ENCODE measurements at places on chromosomes 11 and 22.

GRCh38 chr11:14522245-14522644, 2.1 kb upstream of the PSMA1 start:
- no peak for DNase-seq

DNA sequence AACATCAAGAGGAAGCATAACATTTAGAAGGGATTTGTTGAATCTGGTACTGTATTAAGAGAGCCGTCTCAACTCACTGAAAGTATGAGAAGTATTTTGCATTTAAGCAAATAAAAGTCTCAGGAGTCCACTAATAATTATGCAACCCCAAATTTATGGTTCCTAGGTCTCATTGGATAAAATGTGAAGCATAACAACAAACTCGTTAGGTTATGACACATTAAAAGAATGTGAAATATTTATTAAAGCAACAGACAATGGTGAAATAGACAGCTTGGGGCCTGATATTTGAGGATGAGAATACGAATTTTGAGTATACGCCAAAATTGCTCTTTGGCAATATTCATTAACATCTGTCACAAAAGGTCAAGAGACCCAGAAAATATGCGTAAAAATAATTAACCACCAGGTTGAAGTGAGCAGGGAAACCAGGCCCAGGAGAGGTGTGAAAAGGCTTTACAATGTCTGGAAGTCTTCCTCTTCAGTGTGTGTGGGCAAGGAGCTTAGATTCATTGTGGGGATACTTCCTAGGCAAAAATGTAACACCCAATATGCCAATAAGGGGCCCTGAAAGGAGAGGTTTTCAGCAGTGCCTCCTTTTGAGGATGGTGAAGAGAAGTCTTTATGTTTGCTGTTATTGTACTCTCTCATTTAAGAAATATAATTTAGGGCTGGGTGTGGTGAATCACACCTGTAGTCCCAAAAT, 89.2 kb downstream of the FDX1 start:
- DNase-seq, result no peak

DNA sequence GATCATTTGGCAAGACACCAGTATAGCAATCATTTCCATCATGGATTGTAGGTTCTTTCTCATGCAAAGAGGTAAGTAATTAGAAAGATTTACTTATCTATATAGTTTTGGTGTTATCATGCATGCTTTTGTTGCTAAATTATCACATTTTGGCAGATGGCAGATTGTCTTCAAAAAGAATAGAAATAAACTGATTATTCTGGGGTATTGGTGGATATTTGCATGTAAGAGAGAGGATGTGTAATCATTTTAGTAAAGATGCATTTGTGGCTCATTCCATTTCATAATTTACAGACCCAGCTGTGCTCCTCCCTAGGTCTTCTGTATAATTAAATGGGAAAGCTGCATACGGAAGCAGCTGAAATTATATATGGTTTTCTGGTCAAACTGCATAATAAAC, 875.7 kb upstream of the ANO3 start:
- DNase-seq, result no peak

- DNase-seq, result peak; percentile 9
Measured at GRCh38 chr11:121892131-121892681, 223.8 kb downstream of the BLID start.

GRCh38 chr22:39267974-39268373, 23.2 kb upstream of the PDGFB start:
- DNase-seq, result no peak

DNA sequence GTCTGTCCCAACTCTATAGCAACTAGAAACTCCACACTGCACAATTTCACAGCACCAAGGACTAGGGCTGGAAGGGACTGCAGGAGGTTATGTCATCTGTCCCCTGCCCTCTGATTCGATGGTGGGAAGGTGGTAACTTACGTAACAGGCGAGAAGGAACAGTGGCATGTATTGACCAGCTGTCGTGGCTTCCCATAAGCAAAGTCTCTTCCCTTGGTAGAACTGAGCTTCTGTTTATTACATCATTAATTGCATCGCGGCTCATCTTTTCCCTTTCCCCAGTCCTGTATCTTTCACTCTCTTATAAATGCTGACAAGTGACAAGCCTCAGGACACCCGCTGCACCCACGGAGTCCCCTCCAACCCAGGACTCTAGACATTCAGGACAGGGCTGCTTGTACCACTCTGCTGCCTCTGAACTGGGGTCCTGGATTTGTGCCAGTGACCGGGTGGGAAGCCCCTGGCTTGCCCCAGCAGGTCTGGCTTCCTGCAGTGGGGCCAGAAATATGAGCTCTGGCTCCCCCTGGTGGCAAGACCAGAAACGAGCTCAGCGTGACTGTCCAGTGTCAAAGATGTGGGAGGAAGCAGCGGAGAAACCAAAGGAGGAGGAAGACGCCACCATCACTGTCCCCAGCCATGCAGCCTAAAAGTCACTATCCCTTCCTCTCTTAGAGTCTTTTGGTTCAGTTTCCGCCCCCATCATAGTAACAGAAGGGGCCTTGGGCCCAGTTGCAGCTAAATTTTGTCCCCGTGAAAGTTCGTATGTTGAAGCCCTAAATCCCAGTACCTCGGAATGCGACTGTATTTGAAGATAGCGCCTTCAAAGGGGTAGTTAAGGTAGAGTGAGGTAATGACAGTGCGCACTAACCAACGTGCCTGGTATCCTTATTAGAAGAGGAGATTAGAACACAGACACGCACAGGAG, 84.5 kb downstream of the ISX start:
- peak; percentile 83 for DNase-seq
